ENCODE measurements at places on chromosomes 12 and 14.
A peak's percentile ranks its signal among the peaks of the same experiment; 100 is the strongest.

DNA sequence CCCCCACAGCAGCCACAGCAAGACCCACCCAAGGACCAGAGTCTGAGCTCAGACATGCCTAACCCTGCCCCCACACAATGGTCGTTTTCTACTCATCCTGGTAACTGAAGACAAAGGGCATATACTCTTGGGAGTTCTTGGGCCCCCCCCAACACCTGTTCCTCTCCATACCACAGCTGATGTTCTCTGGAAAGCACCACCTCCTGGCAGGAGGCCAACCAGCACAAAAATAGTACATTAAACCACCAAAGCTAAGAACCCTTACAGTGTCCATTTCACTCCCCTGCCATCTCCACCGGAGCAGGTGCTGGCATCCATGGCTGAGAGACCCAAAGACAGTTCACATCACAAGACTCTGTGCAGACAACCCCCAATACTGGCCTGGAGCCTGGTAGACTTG lies 80.6 kb upstream of the DAAM1 start:
- DNase-seq, result no peak

- DNase-seq, result no peak
Observed at GRCh38 chr14:52350445-52350844, 36.3 kb downstream of the PTGER2 start.

- DNase-seq, result no peak
Observed at GRCh38 chr12:80704420-80704819, 3.0 kb upstream of the MYF6 start.

- peak; percentile 43 for DNase-seq
Observed at GRCh38 chr14:104284107-104284592, 145.8 kb downstream of the KIF26A start.

- peak; percentile 24 for DNase-seq
Observed at GRCh38 chr12:68422956-68423574, 90.9 kb upstream of the MDM1 start.

DNA sequence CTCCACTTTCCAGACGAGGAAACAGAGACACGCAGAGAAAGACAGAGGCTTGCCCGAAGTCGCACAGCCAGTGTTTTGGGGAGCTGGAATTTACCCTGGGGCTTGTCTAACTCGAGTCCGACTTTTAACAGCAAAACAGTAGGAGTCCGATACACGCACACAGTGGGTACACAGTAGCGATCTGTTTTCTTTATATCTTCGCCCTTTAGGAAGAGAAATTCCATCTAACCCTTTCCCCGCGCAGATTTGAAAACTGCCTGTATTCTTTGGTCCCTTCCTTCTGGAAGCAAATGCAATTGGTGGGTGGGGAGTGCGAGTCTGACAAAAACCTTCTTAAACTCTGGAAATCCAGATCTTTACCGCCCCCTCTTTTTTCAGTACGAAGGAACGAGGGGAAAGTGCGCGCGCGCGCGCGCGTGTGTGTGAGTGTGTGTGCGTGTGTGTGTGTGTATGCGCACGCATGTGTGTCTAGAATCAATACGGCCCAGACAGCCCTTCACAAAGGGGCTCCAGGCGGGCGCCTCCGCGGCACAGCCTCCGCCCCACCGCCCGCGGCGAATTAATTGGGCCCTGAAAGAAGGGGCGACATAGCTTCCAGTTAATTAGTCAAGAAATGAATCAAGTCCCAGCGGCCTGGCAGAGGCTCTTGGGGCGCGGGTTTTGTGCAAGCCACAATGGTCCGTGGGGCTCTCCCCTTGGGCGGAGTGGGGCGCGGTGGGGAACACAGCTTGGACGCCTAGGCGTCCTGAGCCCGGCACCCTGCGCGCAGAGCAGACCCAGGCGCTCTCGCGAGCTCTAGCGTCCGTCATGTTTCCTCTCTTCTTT lies 14.0 kb upstream of the TBX3 start:
- peak; percentile 83 for DNase-seq

DNA sequence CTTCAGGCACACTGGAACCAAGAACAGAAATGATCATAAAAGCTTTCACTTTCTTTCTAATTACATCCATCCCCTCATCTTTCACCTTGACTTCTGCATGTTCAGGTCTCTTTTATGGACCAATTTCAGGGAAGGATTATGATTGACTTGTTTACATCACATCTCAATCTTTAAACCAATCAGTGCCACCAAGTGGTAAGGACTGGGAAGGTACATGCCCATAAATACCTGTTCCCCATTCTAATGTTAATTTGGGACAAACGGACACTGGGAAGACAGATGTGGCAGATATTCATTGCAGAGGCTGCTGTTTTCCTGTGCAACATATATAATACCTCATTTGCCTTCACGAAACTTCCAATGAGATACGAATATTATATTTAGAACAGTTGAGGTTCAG lies 978.1 kb downstream of the GALC start:
- DNase-seq, result no peak

DNA sequence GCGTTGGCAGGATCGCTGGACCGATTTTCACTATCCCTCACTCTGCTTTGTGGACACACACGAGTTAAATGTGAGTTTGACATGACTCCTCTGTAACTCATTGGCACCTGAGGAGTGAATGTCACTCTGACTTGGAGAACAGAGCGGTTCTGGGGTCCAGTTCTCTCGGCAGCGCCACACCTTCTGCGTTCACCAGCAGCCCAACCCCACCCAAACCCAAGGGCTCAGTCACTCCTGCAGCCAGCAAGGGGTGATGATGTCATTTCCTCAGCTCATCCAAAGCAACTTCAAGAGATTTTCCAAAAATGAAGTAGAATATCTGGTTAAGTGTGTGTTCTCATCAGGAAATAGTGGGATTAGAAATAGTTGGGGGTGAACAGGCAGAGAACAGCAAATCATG lies 36.3 kb downstream of the ADGRD1 start:
- peak; percentile 49 for DNase-seq

DNA sequence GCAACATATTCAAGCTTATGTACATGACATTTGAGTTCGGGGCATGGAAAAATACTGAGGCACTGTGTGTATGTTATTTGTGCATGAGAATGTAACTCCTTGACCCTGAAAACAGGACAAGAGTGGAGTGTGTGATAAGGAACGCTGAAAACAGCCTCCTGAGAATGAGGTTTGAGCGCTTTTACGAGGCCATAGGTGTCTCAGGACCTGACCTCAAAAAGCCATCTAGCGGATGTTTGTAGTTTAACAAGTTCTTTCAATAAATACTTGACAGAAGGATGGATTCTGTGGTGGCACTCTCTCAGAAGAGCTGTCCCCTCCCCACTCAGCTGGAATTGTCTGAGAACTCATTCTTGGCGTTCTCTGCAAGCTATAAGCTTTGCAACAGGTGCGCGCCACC lies 350.5 kb upstream of the TMTC1 start:
- DNase-seq, result peak; percentile 59

- no peak for DNase-seq
Observed at GRCh38 chr12:68236421-68237059, 10.9 kb upstream of the IL26 start.

DNA sequence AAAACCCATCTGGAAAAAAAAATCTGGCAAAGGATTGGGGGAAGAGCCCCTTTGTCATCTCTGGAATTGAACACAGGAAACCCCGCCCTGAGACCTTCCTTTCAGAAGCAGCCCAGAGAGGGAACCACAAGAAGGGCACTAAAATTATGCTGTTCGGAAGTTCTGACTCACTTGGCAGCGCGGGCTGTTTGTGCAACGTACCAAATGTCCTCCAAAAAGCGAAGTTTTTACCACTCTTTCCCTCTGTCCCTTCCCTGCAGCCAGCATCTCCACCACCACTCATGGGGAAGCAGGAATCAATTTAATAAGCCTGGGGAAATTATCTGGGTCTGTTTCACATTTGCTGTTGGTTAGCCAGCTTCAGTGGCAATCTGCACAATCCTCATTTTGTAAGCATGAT lies 3.2 kb upstream of the SYNE3 start:
- DNase-seq, result peak; percentile 54

GRCh38 chr12:74119811-74120362 lies 417.7 kb upstream of the ATXN7L3B start:
- DNase-seq, result no peak

GRCh38 chr14:58677517-58677916 lies 39.8 kb downstream of the DACT1 start:
- no peak for DNase-seq

DNA sequence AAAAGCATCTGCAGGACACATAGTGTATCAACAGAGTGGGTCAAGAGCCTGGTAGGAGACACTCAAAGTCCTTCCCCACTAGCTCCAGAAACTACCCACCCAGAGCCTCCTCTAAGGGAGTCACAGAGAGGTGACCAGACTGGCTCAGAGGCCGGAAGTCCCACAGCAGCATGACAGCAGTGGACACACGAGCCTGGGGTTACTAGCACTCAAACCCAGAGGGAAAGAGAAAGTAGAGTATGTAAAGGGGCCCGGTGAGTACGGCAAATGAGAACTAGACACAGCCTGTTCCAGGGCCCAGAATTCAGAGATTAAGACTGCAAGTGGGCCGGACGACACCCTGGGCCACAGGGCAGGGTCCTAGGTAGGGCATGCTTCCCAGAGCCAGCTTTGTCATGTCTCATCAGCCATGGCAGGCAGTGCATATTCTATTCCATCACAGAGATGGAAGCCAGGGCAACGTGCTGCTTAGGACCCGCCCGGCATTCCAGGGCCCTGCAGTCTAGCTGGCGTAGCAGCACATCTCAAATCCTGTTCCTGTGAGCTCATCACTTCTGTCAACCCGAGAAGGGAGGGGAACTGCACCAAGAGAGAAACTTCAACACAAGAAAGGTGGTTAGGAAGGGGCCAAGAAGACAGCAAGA lies 4.2 kb downstream of the IFFO1 start:
- DNase-seq, result peak; percentile 83

DNA sequence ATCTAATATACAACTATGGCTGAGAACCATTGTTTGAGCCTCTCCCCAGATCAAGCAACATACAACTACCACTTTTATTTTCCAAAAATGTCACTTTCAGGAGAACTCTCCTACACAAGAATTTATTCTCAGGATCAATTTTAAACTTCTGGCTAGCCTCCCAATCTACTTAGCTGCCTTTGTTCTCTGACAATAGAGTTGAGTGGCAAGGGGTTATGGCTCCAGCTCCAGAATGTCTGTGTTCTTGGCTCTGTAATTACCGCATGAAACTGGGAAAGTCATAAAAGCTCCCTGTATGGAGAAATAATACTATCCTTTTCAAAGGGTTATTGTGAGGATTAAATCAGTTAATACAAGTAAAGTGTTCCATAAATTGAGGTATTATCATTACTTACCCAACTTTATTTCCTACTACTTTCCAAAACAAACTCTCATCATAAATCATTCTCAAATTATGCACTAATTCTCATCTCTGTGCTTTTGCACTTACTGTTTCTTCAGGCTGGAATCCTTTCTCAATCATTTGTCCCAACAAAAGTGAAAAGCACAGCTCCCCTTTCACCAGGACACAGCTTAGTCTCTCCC lies 121.9 kb downstream of the GARIN6 start:
- DNase-seq, result no peak

GRCh38 chr12:13046964-13047363 lies 2.8 kb downstream of the FAM234B start:
- DNase-seq, result no peak

DNA sequence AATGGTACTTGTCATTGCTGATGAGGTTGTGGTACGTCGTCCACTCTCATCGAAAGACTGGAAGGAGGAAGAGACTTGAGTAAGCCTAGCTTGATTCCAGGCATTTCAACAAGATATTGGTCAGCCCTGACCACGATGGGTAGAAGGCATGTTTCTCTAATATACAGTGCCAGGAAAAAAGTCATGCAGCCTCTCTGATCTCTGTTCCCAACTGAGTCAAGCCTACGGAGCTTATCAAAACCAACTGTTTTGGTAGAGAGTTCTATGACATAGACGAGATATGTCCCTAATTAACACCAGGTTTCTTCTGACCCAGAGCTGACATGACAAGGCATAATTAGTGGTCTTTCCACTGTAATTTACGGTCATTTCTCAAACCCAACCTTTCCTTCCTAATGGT lies 58.5 kb downstream of the NIN start:
- DNase-seq, result no peak

DNA sequence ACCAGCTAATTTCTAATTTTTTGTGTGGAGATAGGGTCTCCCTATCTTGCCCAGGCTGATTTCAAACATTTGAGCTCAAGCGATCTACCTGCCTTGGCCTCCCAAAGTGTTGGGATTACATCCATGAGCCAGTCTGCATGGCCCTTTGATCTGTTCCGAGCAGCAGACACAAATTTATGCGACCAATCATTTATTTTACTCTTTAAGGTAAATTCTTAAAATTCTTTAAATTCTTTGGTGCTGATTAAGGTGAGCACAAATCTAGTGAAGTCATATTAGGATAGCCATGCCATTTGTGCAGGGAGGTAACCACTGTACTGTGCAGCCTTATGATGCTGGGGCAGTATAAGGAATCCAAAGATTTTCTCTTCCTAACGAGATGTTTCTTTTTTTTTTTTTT lies 135.7 kb downstream of the SRGAP1 start:
- DNase-seq, result no peak

GRCh38 chr12:117119592-117120198 lies 20.5 kb upstream of the TESC start:
- peak; percentile 87 for DNase-seq

DNA sequence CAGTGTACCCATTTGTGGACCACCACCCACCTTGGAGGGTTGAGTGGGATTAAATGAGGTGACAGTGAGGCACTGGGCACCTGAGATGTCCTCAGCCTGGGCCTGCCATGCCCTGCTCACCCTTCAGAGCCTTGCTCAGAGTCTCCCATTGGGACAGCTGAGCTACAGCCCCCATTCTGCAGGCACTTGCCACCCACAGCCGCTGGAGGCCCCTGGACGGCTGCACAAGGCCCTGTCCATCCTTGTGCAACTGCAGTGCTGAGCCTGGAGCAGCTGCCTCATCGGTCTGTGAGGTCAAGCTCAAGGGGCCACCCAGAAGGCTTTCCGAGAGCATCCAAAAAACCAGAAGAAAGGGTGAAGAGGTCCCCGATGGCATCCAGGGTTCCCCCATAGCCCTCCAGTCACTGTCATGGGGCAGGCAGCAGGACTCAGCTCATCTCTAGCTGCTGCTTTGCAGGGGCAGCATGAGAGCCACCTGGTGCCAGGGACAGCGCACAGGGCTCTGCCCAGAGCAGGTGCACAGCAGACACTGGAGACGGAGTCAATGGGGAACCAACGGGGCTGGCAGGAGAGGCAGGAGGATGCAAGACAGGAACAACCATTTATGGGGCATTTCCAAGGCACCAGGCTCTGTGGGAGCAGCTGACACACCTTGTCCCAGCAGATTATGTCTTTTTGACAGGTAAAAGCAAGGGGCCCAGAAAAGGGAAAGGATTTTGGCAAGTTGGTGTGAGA lies 84.6 kb downstream of the ARL6IP4 start:
- no peak for DNase-seq

DNA sequence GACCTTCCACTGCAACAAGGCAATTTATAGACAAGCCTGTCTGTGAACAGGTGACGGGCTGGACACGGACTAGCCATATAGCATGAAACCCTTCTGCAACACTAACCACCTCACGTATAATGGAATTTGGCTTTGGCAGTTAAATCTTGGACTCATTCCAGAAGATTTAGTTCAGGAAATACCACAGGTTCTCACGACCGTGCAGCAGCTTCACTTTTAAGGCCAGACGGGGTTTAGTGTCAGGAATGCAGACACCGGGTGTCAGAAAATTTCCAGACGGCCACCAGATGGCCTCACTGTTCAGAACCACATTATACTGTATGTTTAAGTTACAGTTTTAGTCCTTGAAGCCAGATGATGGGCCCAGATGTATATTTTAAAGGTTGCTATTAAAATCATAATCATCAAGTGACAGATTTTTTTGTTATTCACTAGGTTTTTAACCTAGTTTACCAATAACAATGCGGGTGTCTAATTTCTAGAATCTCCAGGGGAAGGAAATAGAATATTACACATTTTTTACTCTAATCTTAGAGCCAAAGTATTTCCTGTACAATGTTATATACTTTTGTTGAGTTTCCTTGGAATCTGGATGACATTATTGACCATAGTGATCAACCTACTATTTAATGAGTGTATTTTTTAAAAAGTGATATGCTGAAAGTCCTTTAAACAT lies 90.5 kb upstream of the TMPO start:
- peak; percentile 95 for DNase-seq
